ENCODE measurements at places on chromosomes 4 and X. TPM values are rescaled to one million over a fixed set of nuclear protein-coding genes. Genes with fewer than 3 reads are reported as not detected.

DNA sequence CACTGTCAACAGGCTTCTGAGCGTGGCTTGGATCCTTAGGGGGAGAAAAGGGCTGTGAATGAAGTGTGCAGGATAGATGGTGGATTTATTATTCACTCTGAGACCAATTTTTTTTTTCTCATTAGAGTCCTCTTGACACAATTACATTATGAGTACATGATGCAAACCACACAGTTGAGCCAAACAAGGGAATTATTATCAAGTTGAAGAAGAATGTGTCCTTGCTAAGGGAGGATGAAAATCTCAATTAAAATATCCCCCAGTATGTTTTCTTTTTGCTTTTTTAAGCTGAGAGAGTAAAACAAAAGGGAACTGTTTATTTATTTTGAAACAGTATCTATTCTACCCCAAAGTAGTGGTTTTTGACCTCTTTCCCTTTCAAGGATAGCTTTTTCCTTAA, 40.4 kb downstream of the RPS3A start:
- no peak for DNase-seq

- DNase-seq, result no peak
Measured at GRCh38 chr4:153523941-153524386, 57.8 kb downstream of the TMEM131L start.

GRCh38 chr4:119210775-119211174, 1.7 kb upstream of the USP53 start:
- DNase-seq, result no peak

The ERCC6L gene
- 0.24 TPM for polyA plus RNA-seq

DNA sequence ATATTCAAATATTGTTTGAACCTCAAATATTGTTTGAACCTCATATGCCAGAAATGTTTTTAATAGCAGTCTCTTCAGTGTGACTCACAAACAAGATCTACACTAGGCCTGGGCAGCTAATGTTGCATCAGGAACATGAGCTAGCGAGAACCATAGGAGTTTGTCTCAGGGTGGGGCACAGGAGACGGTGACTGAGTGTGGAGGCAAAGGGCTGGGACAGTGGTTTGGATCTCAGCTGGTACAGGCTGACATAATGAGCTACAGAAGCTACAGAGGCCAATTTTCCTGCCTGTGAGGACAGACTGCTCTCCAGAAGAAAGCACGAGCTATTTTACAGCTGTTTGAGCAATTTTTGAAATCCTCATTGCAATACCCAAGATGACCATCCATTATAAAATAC, 224.7 kb downstream of the CENPC start:
- no peak for DNase-seq
